ENCODE measurements at places on chromosomes 6 and 20.
A peak's percentile ranks its signal among the peaks of the same experiment; 100 is the strongest.

GRCh38 chr6:34059136-34059731 lies 86.7 kb downstream of the GRM4 start:
- peak; percentile 73 for DNase-seq

GRCh38 chr6:46293641-46294316 lies 123.0 kb upstream of the ENPP5 start:
- no peak for DNase-seq

GRCh38 chr6:164184410-164184809 lies 769.9 kb downstream of the QKI start:
- no peak for DNase-seq

DNA sequence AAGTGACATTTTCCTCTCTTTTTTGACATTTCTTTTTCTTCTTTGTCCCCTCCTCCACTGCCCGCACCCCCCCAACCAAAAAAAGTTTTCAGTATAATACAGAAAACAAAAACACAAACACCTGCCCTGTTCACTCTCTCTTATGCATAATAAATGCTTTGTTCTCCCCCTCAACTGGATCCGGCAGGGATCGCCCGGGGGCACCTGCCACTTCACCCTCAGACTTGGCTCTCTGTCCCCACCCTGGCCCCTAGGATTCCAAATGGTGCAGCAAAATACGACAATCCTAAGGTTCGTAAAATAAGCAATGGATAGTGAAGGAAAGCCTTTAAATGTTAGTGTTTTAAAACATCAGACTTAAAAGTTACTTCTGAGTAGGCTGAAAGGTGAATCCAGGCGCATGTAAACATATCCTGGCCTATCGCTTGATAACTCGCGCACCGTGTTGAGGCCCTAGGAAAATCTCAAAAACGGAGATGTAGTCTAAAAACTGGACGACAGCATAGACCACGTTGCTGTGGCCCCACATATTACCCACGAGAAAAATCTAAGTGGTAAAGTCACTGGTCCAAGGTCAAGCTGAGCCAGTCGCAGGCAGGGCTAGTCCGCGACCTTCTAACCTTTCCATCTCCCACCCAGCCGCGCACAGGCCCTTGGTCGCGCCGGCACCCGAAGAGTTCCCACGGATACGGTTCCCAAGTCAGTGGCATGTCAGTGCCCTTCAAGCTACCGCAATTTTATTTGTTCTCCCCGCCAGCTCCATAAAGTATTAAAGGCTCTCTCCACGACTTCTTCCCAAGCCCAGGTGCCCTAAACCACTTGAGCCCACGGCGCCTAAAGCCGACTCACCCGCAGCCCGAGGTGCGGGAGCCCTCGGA lies 130.8 kb downstream of the OGFRL1 start:
- DNase-seq: peak; percentile 48

- DNase-seq: no peak
Observed at GRCh38 chr6:36745836-36746235, 48.2 kb downstream of the RAB44 start.

DNA sequence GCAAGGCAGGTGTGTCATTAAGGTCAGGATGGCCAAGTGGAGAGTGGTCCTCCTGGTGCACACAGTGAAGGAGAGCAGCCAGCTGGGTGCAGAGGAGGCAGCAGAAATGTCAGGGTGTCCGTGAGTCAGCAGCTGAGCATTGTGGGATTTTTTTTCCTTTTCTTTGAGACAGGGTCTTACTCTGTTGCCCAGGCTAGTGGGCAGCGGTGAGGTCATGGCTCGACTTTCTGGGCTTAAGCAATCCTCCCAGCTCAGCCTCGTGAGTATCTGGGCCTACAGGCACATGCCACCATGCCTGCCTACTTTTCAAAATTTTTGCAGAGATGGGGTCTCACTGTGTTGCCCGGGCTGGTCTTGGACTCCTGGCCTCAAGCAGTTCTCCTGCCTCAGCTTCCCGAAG lies 16.0 kb downstream of the ARID1B start:
- no peak for DNase-seq

DNA sequence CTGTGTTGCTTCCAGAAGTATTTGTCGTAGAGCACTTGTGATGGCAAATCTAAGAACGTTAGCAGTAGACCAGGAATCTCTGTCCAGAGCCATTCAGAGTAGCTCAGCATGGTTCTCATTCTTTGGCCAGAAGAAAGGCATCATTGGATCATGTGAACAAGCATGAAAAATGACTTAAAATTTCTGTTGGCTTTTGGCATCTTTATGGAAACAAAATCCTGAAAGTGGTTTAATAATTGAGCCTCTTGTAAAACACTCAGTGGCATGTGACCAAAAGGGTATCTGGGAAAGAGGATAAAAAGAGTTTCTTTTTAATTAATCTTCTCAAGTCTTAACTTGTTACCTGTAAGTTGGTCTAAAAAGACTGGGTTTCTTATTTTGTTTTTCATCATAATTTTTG lies 55.2 kb downstream of the PTPN1 start:
- DNase-seq: no peak

DNA sequence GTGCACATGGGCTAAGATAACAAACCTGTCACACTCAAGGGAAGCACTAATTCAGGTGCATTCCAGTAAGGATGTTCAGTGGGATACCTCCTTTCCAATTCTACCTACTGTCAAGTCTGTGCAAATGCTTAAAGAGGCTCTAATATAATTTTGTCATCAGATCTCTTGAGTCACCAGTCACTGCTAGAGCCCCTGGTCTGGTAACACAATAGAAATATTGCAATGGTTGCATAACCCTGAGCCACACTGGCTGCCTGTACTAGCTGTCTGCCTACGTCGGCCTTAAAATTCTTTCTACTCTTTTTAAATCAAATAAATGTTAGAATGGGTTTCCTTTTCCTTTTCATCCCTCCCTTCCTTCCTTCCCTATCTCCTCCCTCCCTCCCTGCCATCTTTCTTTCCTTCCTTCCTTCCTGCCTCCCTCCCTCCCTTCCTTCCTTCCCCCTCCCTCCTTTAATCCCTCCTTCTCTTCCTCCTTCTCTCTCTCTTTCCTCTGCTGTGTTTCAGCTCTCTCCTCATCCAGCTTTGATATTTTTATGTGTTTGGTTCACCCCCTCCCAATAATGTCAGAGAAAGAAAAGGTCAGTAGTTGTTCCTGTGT lies 28.1 kb upstream of the OLIG3 start:
- no peak for DNase-seq

- DNase-seq: no peak
Observed at GRCh38 chr6:150641398-150642139, 41.9 kb downstream of the PLEKHG1 start.

GRCh38 chr6:116461932-116462885 lies 1.0 kb downstream of the CALHM6 start:
- peak; percentile 39 for DNase-seq

DNA sequence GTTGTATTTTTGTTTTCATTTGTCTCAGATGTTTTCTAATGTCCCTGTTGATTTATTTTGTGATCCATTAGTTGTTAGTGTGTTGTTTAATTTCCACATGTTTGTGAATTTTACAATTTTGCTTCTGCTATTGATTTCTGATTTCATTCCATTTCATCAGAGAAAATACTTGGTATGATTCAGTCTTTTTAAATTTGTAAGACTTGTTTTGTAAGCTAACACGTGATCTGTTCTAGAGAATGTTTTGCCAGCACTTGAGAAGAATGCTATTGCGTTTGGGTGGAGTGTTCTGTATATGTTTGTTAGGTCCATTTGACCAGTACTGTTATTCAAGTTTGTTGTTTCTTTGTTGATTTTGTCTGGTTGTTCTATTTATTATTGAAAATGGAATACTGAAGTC lies 53.9 kb downstream of the KIZ start:
- DNase-seq: no peak

DNA sequence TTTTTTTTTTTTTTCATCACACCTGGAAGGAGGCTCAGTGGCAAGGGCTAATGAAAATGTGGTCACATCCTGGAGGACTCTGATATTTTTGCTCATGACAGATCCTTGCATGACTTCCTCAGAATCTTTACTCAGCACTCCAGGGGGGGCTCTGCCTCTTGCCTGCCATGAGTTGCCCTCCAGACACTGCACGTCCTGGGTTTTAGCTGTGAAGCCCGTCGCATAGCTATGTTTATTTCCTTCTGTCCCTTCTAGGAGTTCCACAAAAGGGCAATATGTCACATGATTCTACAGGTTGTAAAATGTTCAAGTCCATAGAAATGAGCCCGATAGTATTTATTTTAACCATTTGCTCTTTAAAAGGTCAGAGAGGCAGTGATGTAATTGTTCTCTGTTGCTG lies 18.2 kb downstream of the MAS1 start:
- no peak for DNase-seq

DNA sequence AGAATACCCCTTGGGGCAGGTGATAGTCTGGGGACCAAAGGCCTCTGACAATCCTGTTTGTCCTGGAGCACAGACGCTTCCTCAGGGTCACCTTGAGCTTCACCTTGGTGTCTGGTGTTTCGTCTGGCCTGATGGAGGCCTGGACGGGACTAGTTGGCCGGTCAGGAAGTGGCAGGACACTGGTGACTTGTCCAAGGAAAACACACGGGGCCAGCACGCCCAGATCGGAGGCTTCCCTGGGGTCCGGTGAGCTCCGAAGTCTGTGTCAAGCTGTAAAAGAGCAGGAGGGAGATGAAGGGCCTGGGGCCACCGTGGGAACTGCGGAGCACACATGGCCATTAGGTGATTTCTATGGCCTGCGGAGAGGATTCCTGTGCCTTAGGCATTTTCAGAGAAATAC lies 67.9 kb downstream of the SMOC2 start:
- DNase-seq: no peak

DNA sequence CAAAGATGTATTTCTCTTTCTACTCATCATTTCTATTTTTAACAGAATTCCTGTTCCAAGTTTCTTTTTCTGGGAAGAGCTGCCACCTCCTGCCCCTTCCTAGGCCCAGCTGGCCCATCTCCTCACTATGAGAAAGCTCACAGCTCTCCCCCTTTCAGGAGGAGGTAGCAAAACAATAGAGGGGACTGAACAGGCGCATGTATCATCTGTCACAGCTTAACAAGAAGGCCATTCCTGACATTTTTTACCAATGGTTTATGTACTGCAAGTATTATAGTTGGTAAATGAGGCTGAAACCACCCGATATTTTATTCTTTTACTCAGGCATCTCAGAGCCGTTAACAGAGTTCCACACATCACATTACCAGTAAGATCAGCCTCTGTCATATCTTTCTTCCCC lies 103.7 kb upstream of the MTHFD1L start:
- DNase-seq: no peak

GRCh38 chr6:87583822-87584221 lies 6.0 kb downstream of the RARS2 start:
- DNase-seq: no peak

DNA sequence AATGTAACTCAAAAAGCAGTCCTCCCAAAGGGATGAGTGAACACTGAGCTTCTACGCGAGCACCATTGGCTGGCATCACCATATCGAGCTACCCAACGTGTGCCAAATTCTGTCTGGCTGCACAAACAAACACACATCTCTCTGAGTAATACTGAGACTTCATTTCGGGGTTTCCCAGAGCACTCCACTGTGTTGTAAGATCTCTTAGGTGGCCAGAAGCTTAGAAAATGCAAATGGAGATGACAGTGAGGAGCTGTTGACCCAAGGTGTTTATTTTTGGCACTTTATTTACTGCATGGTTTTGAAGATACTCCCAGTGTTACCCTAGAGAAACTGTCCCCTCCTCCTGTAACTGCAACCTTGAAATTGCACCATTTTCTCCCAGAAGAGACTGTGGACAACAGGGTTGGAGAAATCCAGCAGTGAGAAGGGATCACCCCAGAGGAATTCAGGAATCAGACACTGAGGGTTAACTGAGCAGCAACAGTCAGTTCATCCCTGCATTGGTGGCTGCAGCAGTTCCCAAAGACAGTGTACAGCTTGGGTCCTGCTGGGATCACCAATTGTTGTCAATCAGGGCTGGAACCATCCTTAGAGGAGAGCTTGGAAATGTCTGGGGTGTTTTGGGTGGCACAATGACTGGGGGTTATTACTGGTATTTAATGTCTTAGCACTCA lies 1.0 kb upstream of the RIPOR2 start:
- DNase-seq: no peak

DNA sequence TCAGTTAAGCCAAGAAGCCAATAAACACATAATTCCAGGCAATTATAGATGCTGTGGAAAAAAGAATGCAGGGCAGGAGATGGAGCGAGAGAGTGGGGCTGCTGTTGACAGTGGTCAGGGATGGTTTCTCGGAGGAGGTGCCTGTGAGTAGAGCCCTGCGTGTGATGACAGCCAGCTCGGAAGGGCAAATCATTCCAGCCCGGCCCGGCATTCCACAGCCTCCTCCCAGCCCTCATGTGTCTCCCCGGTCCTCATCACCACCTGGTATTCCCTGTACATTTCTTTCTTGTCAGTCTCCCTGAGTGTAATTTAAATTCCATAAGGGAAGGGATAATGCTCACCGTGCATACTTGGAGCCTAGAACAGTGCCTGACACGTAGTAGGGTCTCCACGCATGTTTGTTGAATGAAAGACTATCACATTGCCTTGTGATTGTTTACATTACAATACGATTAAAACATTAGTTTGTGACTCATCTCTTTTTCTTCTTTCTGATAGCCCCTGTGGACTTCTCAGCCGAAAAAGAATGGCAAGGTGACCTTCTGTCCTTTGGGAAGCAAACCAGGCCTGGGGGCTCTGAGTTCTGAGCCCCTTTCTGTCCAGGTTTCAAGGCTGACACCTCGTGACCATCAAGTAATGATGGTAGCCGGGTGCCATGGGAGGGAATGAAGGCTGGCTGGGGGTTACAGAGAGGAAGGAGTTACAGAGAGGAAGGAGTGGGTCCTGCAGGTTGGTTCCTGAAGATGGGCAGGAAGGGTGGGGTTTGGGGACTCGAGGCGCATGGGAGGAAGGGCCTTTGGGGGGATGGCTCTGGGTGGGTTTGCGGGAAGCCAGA lies 379.5 kb upstream of the SULF2 start:
- DNase-seq: no peak

DNA sequence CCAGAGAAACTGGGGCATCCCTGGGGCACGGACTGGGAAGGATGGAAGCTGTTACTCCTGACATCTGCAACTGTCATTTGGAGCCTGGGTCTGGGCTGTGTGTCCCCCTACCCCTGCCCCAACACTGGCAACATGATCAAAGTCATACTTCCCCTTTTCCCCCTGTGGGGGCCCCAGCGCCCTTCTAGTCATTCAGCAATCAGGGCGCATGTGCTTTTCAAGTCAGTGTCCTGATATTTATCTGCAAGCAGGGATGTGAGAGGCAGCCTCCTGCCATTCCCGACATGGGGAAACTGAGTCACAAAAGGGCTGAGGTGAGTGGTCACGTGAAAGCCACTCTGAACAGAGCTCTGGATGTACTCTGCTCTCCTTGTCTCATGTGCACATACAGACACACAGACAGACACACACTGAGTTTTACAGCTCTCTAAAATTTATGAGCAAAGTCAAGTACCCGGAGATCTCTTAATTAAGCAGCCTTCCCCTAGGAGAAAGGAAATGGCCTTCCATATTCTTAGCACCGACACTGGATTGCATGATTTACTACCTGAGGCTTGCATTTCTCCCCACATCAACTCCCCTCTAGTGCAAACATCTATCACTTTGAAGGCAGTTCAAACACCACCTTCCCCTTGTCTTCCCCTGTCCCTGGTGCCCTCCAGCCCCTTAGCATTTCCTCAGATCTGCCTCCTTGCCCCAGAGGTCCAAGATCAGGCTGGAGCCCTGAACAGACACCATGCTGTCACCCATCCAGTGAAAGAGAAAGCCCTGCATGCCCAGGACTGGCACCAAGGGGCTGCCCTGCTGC lies 170.7 kb downstream of the CDC5L start:
- no peak for DNase-seq

- no peak for DNase-seq
Observed at GRCh38 chr6:40038626-40039025, 104.4 kb upstream of the MOCS1 start.

- no peak for DNase-seq
Observed at GRCh38 chr6:130371921-130372420, 6.2 kb downstream of the TMEM200A start.

GRCh38 chr20:10157549-10157948 lies 61.1 kb upstream of the SNAP25 start:
- DNase-seq: no peak

GRCh38 chr6:169452117-169452868 lies 198.6 kb upstream of the THBS2 start:
- DNase-seq: no peak

All from myocyte (in vitro differentiated cells).